ENCODE measurements at places on chromosomes 16 and 17.

- DNase-seq: no peak
Measured at GRCh38 chr16:56616608-56617211, 8.3 kb downstream of the MT2A start.

DNA sequence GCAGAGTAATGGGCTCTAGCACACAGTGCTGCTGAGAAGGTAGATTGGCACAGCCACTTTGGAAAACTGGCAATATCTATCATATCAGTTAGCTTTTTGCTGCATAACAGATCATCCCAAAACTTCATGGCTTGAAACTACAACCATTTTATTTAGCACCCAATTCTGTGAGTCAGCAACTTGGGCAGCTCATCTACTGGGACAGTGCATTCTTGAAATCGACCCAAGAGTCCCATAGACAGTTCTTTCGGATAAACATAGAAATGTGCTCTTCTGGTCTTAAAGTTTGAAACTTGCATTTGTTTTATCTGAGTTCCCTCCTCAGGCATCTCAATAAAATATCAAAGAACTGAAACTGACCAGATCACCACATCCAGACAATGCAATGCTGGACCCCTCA, 76.7 kb downstream of the CEP112 start:
- no peak for DNase-seq

DNA sequence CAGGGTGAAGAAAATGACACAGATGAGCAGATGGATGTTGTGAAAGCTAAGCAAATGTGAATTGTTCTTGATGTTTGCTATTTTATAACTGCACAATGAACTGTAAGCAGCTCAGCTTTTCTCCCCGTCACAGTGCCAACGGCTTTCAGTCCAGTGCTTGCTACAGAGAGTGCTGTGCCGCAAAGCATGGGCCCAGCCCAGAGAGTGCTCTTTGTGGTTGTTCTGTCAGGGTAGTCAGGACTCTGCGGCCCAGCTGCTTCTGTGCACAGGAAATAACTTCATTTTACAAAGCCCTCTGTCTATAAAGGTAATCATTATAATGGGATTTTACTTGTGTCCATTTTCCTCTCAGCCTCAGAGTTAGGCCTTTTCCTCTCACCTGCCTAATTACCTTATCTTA, 39.1 kb downstream of the CDRT15 start:
- no peak for DNase-seq

DNA sequence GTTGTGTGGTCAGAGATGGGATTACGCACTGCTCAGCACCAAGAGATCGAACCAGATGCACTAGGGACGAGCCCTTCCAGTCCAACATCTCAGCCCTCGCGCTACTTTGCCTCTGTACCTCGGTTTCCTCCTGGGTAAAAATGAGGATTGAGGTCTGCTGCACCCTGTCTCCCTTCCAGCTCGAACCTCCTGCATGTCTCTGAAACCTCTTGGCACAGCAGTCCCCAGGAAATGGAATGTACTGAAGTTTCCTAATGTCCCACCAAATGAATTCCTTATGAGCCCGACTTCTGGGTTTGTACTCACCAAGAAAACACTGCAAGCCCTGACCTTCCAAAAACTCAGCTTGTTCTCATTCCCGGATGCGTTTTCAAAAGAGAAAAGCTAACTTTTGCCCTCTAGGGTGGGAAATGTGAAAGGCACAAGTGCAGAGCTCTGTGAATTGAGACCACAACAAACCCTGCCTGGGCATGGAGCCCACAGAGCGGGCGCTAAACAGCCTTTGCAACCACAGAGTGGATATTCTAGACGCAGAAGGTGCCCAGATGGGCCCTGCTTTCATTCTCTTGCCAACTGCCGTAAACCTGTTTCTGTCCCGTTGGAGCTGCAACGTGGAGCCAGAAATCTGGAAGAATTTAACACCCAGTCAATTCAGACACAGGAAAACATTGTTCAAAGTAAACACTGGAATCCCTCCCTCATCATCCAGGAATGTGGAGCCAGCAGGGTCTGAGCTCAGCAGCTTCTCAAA, 10.3 kb downstream of the CDRT4 start:
- DNase-seq: peak; percentile 60

GRCh38 chr17:78250891-78251772, 19.7 kb downstream of the TMEM235 start:
- DNase-seq: peak; percentile 80

GRCh38 chr17:57033296-57033695, 51.8 kb upstream of the AKAP1 start:
- DNase-seq: peak; percentile 63

DNA sequence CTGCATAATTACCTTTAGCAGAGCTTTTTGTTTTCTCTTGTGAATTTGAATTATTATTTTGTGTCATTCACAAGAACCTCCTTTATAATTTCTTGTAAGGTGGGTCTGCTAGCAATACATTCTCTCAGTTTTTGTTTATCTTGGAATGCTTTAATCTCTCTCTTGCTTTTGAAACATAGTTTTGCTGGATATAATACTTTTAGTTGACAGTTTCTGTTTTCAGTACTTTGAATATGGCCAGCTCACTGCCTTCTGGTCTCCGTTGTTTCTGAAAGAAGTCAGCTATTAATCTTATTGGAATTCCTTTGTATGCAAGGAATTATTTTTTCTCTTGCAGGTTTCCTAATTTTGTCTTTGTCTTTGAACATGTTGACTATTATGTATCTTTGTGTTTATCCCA, 167.0 kb downstream of the MAP2K4 start:
- DNase-seq: no peak

- DNase-seq: no peak
Measured at GRCh38 chr17:31595076-31595475, 203.6 kb downstream of the RAB11FIP4 start.

DNA sequence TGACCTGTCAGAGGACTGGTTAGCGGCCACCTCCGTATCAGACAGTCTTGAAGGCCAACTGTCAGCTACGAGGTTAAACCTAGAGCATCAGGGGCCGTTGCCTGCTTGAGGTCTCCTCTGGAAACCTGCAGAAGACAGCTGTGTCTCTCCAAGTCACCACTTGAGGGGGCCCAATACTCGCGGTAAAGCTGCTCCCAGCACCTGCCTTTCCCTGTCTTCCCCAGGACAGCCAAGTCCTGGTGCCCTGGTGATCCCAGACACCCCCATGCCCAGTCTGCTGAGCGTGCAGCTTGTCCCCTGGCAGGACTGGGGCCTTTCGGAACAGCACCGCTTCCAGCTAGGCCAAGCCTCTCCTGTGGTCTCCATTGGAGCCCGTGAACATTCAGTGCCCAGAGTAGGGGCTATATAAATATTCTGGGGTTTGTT, 80.1 kb downstream of the DNAH17 start:
- peak; percentile 77 for DNase-seq

DNA sequence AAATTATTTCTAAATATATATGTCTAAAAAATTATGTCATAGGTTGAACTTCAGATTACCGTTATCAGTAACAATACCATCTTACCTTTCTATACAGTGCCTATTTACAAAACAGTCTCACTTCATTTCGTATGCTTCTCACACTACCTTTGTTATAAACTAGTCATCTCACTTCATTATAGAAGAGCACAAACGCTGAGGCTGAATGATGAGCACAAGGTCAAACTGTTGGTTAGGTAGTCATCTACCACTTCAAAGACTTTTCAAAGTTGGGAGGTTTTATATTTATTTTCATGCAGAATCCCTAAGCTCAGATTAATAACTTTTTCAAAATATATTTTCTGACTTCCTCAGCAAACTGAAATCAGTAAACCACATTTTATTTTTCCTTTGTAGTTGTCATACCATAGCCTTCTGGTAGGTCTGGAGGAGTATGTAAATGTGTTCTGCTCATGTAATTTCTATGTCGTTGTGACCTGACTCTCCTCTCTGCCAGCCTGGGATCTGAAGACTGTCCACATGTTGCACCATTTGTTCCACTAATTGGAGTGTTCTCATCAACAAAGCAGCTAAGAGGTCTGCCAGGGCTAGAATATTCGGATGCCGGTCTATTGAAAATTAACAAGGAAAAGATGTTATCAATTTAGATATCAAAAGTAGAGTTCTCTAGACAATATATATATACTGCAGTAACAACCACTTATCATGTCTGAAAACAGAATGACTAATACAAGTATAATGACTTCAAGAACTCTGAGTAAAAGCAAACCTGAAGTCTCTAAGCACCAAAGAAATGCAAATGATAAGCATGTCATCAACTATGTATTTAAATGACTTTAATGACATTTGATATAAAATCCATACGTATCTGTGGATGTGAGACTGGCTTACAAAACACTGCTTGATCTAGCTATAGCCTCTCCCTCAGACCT, 73.9 kb downstream of the CEP95 start:
- DNase-seq: no peak

- no peak for DNase-seq
Measured at GRCh38 chr16:73912281-73912680, 384.3 kb upstream of the PSMD7 start.

DNA sequence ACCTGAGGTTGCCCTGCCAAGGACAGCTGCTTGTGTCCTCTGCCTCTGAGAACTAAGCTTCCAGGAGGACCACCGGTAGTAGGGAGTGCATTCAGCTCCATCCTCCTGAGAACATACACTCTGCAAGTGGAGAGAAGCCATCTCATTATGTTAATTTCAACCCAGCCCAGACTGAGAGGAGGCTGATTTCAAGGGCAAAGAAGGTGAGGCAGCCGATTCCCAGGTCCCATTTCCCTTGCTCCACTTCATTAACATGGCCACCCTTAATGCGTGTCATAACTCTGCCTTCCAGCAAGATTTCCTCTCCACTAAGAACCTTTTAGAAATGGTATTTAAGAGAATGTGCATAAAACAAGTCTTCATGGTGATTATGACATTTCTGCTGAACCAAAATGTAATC, 72.5 kb downstream of the CDH13 start:
- DNase-seq: no peak

DNA sequence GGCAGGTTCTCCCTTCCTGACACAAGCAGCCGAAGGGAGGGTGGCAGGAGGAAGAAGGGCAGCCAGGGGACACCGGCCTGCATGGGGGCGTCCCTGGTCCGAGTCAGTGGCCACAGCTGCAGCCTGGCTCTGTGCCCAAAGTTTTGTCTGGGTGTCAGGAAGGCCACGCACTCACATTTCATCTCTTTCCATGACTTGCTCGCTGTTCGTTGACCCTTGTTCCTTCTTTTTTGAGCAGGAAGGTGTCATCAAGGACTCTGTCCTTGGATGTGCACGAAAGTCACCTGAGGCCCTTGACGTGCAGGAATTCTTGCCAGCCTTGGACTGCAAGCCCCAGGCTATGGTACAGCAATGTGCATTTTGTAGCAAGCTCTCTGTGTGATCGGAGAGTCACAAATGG, 93.3 kb downstream of the TNFRSF13B start:
- DNase-seq: no peak

- no peak for DNase-seq
Measured at GRCh38 chr16:69087161-69087581, 18.3 kb upstream of the HAS3 start.

DNA sequence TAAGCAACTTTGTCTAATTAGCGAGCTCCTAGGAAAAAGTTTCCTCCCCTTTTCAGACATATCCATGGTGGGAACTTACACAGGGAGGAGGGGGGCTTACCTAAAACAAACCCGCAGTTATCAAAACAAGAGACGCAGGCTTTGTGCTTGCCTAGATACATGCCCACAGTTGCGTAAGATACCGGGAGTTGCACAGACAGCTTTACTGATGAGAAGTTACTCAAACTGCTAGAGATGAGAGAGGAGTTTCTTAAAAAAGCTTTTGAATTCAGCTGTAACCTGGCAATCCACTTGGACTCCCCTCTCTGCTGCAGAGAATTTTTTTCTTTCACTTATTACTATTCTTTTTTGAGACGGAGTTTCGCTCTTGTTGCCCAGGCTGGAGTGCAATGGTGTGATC, 6.8 kb upstream of the ZP2 start:
- no peak for DNase-seq

GRCh38 chr17:36525113-36525512, 9.6 kb downstream of the MYO19 start:
- DNase-seq: no peak

- no peak for DNase-seq
Measured at GRCh38 chr17:77427391-77427991, 286.7 kb downstream of the SEC14L1 start.

DNA sequence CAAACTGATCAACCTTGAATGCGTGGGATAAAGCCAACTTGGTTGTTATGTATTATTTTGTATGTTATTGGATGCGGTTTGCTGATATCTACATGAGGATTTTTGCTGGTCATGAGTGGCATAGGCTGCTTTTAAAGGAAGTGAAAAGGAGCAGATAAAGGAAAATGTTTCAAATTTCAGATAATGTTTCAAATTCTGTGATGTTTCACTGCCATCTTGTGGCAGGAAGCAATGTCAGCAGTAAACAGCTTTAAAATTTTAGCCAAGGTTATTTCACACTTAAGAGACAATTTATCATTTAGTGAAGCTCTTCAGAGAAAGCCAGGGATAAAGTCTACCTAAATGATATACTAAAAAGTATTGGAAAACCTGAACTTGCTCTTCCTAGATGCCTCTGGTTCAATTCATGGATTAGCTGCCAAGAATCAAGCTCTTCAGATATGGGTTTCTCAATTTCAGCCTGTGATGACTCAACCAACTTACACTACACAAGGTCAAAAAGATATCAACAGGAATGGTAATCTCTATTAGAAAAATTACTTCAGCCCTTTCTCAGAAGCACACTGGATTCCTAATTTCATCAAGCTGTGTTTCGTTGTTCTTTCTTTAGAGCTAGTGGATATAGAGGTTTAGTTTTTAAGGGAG, 136.0 kb upstream of the C17orf78 start:
- DNase-seq: no peak

GRCh38 chr17:18100616-18101015, 7.9 kb upstream of the MYO15A start:
- DNase-seq: no peak

DNA sequence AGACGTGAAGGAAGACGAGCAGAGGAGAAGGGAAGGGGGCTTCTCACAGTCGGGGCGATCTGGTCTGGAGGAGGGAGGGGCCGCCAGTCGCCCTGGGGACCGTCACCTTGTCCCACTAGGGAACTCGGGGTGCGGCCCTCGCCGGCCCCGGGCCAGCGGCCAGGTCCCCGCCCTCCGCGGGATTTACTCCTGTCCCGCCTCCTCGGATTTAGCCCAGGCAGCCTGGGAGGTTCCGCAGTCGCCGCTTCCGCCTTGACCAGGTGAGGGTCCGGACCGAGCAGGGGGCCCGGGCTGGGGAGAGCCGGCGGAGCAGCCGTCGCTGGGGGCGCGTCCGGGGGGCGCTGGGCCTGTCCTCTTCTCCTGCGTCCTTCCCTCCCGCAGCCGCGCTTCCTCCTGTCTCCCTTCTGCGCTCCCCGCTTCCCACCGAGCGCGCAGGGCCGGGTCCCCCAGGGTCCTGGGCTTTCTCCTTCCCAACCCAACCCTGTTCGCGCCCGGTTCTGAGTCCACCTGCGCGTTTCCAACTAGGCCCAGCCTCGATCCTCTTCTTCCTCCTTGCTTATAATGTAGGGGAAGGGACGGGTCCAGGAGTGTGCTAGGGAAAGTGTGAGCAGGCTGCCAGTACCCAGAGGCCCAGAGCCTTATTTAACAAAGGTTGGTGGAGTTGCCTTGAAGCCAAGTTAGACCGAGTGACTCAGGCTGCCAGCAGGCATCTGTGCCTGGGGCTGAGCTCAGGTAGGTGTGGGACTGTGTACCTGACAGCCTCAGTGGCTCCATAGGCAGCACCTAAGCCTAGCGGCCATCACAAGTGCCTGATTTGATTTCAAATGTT, at the start of gene TNK1:
Gene TNK1 (plus strand): TSS at position 235 of the 829 bp plus-strand sequence. CDS start 1,838 bp downstream, outside the sequence.
- DNase-seq: no peak

GRCh38 chr16:10154389-10154788, 27.8 kb downstream of the GRIN2A start:
- no peak for DNase-seq
